ENCODE measurements at places on chromosomes 5 and 9.

GRCh38 chr9:112283582-112284253, 49.7 kb downstream of the PTBP3 start:
- DNase-seq = no peak

DNA sequence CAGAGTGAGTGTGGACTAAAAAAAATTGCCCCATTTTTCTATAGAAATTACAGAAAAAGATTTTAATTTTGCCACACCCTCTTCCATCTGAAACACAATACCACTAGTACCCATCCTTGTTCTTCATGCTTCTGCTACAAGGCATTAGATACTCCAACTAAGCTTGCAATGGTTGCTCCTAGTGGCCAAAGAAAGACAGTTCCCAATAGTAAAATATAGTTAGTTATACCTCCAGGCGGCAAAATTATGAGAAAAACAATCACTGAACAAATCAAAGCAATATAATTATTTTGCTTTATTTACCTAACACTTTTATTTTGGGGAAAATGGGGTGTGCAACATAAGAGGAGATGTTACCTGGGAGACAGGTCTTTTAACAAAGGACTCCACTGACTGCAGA, 101.2 kb downstream of the RAPGEF6 start:
- no peak for DNase-seq

- no peak for DNase-seq
These were observed 173.9 kb downstream of the TRPM3 start for GRCh38 chr9:70947511-70947910.

GRCh38 chr5:999724-1000123, 8.9 kb upstream of the NKD2 start:
- DNase-seq = no peak

GRCh38 chr9:21244836-21245235, 5.0 kb upstream of the IFNA14 start:
- DNase-seq = no peak

DNA sequence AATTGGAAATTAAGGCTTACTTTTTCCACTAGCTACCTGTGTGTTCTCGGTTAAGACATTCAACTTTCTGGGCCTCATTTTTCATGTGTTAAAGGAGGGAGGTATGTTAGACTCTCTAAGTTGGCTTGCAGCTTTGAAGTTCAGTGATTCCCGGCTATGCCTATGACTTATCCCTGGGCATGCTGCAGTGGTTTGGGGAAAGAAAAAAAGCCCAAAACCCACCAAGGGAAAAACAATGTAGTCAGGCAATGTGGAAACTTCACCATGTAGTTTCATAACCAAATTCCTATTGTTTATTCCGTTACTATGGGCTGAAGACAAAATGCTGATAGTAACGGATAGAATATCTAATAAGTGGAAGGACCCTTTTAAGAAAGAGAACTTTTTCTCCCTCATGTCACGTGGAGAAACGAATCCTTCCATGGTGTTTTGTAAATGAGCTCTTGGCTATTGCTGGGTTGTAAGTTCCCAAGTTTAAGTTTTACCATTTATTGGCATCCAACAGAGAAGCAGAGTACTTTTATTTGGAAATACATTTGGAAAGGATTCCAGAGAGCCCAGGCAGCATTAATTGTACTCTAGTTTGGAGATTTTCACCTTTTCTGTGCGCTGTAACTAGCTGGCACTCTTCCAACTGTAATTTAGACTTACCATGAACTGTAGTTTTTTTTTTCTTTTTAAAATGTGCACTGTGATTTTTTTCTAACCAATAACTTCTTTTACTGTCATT, 84.9 kb upstream of the MPDZ start:
- DNase-seq = no peak

GRCh38 chr5:89289604-89290003, 406.6 kb upstream of the MEF2C start:
- no peak for DNase-seq

DNA sequence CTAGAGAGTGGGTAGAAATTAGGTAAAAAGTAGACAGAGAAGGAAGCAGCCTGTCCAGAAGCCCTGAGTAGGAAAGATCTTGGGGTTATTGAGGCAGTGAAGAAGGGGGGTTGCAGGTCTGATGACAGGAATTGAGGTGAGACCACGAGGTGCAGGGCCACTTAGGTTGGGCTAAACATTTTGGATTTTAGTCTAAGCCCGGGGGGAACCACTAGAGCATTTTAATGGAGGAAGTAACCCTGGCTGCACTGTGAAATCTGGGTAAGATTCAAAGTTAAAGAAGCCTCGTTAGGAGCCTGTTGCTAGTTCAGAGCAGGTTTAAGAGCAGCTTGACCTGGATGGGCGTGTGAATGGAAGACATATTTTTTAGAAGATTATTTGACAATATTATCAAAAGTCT, 38.3 kb downstream of the MAP3K1 start:
- DNase-seq = no peak

Data from stimulated activated CD8-positive, alpha-beta memory T cell treated with anti-CD3 and anti-CD28 coated beads, Interleukin-2, amount 100 ng/mL, for 1 hour (primary cell).